NB4 (cell line): ENCODE measurements at places on chromosomes 7 and 10.
A peak's percentile ranks its signal among the peaks of the same experiment; 100 is the strongest.

DNA sequence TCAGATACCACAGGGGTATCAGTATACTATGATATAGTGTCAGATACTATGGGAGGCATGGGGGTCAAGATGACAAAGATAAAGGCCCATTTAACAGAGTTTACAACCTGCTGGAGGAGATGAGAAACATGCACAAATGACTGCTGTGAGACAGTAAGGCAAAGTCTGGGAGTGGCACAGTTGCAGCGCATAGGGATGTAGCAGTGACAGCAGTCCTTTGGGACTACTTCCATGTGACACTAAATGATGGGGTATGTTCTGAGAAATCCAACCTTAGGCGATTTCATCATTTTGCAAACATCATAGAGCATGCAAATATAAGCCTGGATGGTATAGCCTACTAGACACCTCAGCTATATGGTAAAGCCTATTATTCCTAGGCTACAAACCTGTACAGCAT, 56.8 kb downstream of the CDK1 start:
- DNase-seq = no peak

DNA sequence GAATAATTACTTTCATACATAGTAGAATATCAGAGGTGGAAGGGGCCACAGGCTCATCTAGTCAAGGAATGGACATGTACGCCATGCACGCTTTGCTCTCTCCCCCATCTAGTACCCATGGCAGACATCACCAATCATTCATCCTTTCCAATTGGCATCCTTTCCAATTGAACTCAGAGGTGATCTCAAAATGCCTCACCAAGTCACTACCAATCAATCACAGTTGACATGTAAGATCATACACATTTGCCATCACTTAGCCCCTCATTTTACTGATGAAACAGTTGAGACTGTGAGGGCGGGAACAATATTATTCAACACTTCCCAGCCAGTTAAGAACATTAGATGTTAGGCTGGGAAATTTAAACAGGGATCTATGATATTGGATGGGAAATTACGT, 308.4 kb downstream of the FGFR2 start:
- DNase-seq = no peak

DNA sequence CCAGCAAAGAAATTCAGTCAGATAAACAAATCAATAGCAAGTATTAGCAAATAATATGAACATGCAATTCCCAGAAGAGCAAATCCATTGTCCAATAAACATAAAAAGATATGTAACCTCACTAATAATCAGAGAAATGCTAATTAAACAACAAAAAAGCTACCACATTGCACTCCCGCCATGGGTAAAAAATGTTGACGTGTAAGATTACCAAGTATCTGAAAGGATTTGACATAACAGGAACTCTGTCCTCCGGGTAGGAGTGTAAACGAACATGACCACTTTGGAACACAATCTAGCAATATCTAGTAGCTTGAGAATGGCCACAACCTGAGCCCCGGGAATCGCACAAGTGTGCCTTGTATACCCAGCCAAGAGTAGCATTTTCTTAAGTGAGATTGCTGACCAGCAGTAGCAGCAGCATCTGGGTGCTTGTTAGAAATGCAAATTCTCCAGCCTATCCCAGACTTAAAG, 31.6 kb downstream of the DYDC1 start:
- DNase-seq = no peak

- no peak for DNase-seq
Measured at GRCh38 chr7:47681249-47681810, 99.4 kb upstream of the TNS3 start.

DNA sequence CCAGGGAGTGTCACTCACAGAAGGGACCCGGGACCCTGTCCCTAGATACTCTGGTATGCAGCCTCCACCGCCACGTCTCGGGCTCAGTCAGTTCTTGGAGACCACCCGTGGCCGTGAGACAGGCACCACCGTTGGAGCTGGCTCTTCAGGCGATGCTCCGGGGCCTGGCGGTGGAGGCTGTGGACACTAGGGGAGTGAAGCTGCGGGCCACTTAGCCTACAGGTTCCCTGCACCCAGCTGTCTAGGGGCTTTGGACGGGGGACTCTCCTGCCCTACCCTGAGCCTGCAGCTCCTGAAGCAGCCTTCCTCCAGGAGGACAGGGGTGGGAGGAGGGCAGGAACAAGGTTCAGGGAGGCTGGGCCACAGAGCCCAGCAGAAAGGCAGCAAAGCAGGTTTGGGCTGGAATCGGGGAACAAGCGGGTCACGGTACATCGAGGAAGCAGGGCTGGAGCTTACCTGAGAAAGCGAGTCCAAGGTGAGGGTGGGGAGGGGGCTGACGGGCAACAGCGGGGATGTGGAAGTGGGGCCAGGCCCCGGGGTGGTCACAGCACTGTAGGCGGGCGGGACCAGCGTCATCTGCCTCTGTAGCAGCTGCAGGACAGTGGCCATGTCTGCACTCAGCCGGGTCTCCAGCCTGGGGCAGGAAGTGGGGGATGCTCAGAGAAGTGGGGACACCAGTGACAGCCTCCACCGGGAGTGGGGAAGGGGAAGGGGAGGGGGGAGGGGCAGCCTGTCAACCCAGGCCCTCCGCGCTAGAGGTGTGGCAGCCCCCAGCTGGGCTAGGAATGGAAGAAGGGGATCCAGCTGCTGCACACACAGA, 31.5 kb downstream of the KCNH2 start:
- DNase-seq = no peak

GRCh38 chr7:55065079-55065478, 46.3 kb downstream of the EGFR start:
- DNase-seq = peak; percentile 89

- DNase-seq = no peak
Measured at GRCh38 chr10:47337310-47337709, 10.9 kb upstream of the RBP3 start.

GRCh38 chr10:130498934-130499333, 362.7 kb downstream of the GLRX3 start:
- DNase-seq = no peak

DNA sequence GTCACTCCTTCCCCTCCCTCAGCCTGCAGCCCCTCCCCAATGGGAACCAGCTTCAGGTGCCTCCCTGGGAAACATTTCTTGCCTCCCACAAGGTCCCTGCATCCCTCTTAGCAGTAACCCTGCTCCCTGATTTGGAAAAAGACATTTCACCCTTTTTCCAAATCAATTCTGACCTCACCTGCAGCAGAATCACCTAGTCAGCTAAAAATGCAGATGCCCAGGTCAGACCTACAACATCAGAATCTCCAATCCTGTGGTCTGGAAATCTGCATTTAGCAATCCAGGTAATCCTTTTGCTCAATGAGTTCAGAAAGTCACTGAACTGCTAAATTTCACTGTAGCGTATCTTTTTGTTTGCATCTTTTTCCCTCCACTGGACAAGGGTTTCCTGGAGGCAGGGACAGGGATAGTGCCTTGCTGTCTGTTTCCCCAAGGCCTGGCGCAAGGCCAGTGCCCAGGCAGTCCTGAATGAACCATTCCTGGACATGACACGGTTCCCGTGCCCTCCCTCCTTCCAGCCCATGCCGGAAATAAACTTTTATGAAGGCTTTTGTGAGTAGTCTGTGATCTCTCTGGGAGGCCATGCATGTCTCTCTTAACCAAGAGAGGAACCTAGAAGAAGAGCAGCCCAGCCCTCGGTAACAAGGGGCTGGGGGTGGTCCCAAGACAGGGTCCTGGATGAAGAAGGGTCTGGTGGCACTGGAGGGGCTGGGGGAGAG, 44.0 kb downstream of the COL13A1 start:
- DNase-seq = no peak
